ENCODE measurements at places on chromosomes 12 and 14.

- no peak for DNase-seq
Measured at GRCh38 chr12:56715798-56716197, 9.3 kb downstream of the NACA start.

DNA sequence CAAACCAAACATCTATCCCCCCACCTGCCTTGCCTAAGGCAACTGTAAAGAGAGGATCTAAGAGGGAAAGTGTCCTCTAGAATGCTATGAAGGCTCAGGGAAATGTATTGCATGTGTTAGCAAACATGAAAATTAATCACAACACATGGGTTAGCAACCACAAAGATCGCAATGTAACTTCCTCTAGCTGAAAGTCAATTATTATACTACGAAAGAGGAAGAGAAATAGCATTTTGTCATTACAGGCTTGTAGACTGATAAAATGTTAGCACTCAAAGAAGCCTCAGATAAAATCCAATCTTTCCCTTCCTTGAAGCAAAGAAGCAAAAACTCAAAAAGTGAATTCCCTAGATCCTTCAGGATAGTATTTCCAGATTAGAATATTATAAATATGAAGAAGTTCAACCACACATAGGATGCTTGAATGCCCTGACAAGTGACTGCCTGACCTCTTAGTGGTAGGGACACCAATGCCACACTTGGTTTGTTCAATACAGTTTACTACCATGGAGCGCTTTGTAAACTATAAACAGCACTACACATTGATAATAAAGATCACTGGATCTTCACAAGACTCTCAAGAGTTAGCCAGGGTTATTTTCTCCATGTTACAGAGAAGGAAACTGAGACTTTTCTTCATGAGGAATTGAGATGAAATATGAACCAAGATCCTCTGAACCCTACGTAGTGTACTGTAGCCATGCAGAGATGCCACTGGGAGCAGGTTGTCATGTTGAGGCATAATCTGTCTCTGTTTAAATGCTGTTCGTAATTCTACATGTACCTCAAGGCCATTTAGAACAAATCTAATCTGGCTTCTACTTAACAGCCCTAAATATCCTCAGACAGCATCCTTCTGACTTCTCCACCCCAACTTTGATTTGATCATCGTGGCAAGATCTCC, 100.7 kb downstream of the ITPR2 start:
- no peak for DNase-seq

GRCh38 chr12:111412830-111413441, 7.2 kb downstream of the SH2B3 start:
- DNase-seq = no peak

- no peak for DNase-seq
Measured at GRCh38 chr14:61481701-61482100, 160.3 kb downstream of the PRKCH start.

GRCh38 chr12:10584415-10584814, 29.0 kb downstream of the MAGOHB start:
- no peak for DNase-seq

- DNase-seq = no peak
Measured at GRCh38 chr12:57591782-57592325, 862 bp downstream of the PIP4K2C start.

DNA sequence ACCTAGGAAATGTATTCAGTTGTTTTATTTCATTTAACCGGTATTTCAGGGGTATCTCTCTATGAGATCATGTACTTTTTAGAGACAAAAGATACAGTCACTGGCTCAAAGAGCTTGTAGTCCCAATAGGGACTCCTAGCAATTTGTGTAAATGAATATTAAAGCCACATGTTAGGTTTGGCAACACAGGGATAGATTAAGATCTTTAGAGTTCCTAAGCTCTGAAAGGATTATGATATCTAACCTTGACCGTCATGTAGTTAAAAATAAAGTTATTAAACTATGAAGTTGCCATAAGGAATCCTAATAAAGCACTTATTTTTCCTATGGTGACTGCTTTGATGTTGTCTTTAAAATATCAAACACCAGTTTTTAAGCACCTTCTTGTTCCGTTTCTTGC, 100.4 kb upstream of the FGD4 start:
- DNase-seq = no peak

DNA sequence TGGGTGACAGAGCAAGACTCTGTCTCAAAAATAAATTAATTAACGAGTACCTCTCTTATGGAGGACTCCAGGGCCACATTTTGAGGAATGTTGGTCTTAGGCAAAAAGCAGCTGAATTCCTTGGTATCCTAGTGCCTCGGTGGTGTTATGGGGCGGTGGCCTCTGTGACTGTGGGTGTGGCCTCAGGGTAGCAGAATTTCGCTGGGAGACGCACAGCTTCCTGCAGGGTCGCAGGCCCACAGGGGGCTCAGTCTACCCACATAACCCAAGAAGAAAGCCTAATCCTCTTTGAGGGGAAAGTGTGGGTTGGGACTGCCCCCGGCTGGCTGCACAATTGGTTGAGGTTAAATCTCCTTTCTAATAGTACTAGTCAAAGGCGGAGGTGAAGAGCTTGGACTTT, 11.2 kb upstream of the SERPINA4 start:
- DNase-seq = no peak

GRCh38 chr12:95380997-95381786, 92.8 kb upstream of the METAP2 start:
- DNase-seq = no peak

GRCh38 chr12:8696442-8697090, 1.2 kb upstream of the RIMKLB start:
- DNase-seq = no peak

DNA sequence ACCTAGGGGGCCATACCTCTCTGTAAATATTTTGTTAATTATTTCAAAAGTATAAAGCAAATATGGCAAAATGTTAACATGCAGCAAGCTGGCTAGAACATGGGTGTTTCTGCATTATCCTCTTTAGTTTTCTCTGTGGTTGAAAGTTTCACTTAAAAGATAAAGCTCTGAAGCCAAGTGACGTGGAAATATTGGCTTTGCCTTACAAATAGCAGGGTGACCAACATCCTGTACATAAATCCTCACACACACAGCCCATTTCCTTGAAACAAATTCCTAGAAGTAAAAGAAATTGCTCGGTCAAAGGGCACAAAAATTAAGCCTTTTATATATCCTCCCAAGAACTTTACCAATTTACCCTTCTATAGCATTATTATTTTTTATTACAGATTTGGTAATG, 10.6 kb upstream of the VWF start:
- DNase-seq = no peak

GRCh38 chr12:42129595-42130204, 15.0 kb downstream of the GXYLT1 start:
- no peak for DNase-seq

- no peak for DNase-seq
Measured at GRCh38 chr12:13841358-13841757, 140.0 kb downstream of the GRIN2B start.

DNA sequence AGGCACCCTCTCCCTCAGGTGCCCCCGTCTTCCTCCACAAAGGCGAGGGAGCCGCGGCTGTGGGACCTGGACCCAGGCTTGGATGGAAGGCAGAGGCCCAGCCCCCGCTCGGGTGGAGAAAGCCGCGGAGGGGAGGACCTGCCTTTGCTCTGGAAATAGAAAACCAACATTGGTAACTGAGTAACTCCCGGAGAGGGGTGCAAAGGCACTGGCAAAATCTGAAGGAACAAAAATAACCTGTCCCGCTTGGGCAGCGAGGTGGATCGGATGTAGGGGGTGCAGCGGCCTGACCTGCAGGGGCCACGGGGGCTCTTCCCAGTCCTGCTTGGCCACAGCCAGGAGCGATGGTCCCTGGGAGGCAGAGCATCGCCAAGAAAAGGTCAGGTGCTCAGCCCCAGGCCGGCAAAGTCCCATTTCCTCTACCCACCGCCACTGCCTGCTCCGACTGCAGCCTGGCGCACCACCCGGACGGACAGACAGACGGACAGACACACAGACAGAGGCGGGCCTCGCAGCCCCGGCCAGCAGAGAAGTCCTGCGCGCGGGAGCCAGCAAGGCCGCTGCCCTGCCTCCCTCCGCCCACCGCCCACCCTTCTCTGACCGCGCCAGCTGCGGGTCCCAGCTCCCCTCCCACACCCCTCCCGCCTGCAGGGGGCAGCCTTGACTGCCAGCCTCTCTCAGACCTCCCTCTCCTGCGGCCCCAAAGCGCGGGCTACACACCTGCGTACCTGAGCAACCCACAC, 21.4 kb upstream of the TMEM106C start:
- peak; percentile 12 for DNase-seq

GRCh38 chr12:13173012-13173932, 23.3 kb upstream of the EMP1 start:
- DNase-seq = no peak

GRCh38 chr12:4286228-4286627, 12.7 kb downstream of the CCND2 start:
- DNase-seq = no peak

DNA sequence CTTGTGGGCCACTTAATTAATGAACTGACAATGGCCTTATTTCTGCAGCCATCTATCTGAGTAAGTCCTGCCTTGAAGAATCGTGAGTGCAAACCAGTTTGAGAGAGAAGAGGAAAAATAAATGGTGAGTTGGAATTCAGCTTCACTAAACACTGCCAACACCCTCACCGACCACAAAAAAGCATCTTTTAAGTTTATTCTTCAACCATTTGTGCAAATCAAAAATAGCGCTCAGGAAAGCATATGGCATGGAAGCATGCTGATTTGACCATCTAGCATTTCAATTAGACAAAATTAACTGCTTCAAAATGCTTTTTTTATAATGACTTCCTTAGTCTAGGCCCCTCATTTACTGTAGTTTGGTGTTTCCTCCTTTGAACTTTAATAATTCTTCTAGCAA, 294.0 kb downstream of the PPFIA2 start:
- DNase-seq = no peak

DNA sequence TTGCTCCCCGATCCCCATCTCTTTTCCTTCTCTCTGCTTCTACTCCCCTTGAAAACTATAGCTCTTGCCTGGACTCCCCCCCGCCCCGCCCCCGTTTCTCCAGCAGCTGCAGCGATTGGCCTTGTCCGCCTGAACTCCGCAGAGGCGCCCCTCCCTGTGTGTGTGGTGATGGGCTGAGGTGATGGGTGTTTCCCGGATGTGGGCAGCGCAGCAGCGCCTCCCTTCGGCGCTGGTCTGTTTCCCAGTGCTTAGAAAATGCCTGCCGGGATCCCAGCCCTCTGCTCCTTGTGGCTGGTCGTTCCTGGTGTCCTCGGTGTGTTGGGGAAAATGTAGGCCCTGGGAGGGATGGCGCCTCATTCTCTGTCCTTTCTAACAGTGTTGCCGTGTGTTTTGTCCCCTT, 43.3 kb downstream of the GALNT8 start:
- DNase-seq = no peak

- DNase-seq = no peak
Measured at GRCh38 chr12:130989391-130989790, 35.7 kb downstream of the ADGRD1 start.

DNA sequence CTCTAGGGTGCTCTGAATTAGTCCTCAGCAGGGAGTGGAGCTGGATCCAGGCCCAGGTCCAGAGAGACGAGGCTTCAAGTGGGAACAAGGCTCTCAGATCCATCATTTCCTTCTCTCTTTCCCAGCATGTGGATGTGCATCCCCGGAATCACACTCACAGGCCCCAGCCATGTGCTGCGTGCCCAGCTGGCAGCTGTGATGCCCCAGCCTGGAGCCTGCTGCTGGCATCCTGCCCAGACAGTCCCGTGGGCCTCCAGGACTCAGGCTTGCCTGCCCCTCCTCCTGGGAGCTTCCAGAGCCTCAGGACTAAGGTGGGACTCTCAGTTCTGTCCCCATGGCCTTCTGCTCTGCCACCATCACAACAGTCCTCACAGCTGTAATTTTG, 6.2 kb upstream of the KRT84 start:
- DNase-seq = no peak
